ENCODE measurements at places on chromosomes 12 and 14.

DNA sequence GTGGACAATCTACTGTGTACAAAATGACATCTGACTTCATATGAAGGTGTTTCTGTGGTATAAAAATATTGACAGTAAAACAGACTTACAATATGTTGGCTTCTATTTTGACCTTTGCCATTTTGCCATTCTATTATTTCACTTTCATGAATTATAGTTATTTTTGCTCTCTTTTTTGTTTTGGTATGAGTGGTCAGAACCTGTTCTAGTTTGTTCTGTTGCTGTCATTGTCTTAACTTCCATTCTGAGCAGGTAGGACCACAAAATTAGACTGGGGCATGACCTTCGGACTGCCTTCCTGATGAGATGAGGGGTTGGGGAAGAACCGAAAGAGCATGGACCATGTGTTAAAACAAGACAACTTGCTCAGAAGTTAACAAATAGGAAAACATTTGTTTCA lies 36.5 kb upstream of the IFNG-AS1 start:
- no peaks in the 10 kb centered on the region for H3K36me3 ChIP-seq
- H3K4me1 ChIP-seq, result no peaks in the 10 kb centered on the region
- H3K27me3 ChIP-seq, result no peaks in the 10 kb centered on the region
- H3K4me3 ChIP-seq, result no peak overlapping the region

GRCh38 chr14:96038920-96039632 lies at the start of gene C14orf132:
C14orf132 (plus strand) TSS chr14:96039362; CDS start chr14:96039501, 139 bp downstream.
- DNase-seq, result peak; percentile 88
- no peaks in the 10 kb centered on the region for H3K4me1 ChIP-seq
- H3K4me3 ChIP-seq, result peak within 1 kb of the TSS; percentile 78
- H3K36me3 ChIP-seq, result no peaks in the 10 kb centered on the region
- peaks cover 34% of the 10 kb centered on the region for H3K27me3 ChIP-seq
- H3K27ac ChIP-seq, result peak within 1 kb of the TSS; percentile 81

- no peak for DNase-seq
- H3K27me3 ChIP-seq, result no peaks in the 10 kb centered on the region
- H3K27ac ChIP-seq, result no peak overlapping the region
Observed at GRCh38 chr14:100500128-100500527, 87.1 kb downstream of the BEGAIN start.

DNA sequence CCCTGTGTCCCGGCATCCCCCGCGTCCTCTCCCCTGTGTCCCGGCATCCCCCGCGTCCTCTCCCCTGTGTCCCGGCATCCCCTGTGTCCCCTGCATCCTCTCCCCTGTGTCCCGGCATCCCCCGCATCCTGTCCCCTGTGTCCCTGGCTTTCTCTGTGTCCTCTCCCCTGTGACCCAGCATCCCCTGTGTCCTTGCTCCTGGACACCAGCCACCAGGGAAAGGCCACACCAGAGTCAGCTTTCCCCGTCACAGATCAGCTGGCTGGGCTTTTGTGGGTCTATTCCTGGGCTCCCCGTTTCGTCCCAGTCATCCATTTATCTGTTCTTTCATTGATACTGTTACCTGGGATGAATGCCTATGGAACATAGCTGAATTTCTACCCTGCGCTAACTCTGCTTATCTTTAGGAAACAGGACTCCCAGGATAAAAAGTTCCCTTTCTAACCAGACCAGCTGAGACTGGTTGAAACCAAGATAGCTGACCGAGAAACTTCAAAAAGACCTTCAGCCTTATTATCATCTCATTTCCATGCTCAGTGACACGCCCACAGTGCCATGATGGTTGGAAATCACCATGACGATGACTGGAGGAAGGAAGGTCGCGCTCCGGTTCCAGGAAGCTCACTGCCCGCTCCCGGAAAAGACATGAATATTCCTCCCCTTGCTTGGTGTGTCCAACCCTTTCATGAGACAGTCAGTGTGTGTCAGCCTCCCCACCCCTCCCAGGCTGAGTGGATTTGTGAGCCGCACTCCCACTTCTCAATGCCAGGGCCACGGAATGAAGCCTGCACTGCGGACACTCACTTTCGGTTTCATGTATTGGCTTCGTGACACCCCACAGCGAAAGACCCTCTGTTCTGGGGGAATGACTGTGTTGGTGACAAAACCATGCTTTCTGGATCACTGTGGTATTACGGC lies 276.4 kb upstream of the SFSWAP start:
- DNase-seq, result peak; percentile 30
- no peak overlapping the region for H3K4me3 ChIP-seq
- no peak overlapping the region for H3K27ac ChIP-seq
- no peaks in the 10 kb centered on the region for H3K36me3 ChIP-seq

DNA sequence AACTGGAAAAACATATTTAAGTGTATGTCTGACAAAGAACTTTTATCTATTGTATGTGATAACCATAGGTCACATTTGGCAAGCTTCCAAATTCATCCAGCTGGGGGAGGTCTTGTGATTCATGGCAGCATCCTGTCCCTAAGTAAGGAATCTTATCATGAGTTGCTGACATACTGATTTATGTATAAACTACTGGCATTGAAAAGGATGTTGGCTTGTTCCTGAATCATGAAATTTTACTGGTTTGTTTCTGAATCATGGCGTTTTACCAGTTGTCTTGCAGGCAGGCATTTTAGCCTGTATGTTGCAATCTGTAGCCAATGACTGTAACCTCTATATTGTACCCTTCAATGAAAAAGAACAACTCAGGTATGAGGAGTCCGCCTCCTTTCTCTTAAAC lies 244.8 kb downstream of the IPO8 start:
- H3K36me3 ChIP-seq, result no peaks in the 10 kb centered on the region
- no peak for DNase-seq
- H3K4me1 ChIP-seq, result no peaks in the 10 kb centered on the region
- H3K4me3 ChIP-seq, result no peak overlapping the region
- no peaks in the 10 kb centered on the region for H3K27me3 ChIP-seq

GRCh38 chr12:30822385-30823155 lies 67.8 kb upstream of the CAPRIN2 start:
- H3K36me3 ChIP-seq, result no peaks in the 10 kb centered on the region
- peak overlapping the region; percentile 67 for H3K4me3 ChIP-seq
- H3K27ac ChIP-seq, result no peak overlapping the region
- peaks cover 33% of the 10 kb centered on the region for H3K27me3 ChIP-seq

- peaks cover 87% of the 10 kb centered on the region for H3K27me3 ChIP-seq
- no peak overlapping the region for H3K4me3 ChIP-seq
- H3K4me1 ChIP-seq, result no peaks in the 10 kb centered on the region
- no peak overlapping the region for H3K27ac ChIP-seq
- no peaks in the 10 kb centered on the region for H3K36me3 ChIP-seq
- DNase-seq, result no peak
Observed at GRCh38 chr12:52228931-52229330, 4.1 kb upstream of the KRT7 start.

- no peak overlapping the region for H3K4me3 ChIP-seq
Observed at GRCh38 chr14:74562515-74563232, 49.4 kb downstream of the LTBP2 start.

GRCh38 chr14:64671591-64671990 lies 32.6 kb upstream of the PLEKHG3 start:
- DNase-seq, result no peak
- peaks cover 4% of the 10 kb centered on the region for H3K27me3 ChIP-seq
- H3K27ac ChIP-seq, result no peak overlapping the region
- H3K4me1 ChIP-seq, result no peaks in the 10 kb centered on the region
- H3K36me3 ChIP-seq, result no peaks in the 10 kb centered on the region

DNA sequence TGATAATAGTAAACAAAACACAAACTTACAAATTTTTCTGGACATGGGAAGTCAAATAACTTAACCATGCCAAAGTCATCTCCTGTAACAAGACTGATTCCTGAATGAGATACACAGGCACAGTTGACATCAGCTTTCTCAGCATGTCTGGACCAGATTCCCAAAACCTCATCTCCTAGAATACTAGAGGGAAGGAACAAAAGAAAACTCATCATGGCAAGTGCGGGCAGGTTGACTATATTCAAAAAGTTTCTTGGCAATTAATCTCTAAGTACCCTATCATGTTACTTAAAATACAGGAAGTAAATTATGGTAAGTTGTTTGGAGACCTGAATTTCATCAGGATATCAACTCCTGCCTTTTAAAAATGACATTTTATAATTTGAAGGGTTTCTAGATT lies 53.9 kb downstream of the ZC3H14 start:
- no peak overlapping the region for H3K4me3 ChIP-seq
- H3K27ac ChIP-seq, result no peak overlapping the region
- H3K36me3 ChIP-seq, result peaks cover 56% of the 10 kb centered on the region
- no peak for DNase-seq
- H3K4me1 ChIP-seq, result peaks cover 9% of the 10 kb centered on the region

DNA sequence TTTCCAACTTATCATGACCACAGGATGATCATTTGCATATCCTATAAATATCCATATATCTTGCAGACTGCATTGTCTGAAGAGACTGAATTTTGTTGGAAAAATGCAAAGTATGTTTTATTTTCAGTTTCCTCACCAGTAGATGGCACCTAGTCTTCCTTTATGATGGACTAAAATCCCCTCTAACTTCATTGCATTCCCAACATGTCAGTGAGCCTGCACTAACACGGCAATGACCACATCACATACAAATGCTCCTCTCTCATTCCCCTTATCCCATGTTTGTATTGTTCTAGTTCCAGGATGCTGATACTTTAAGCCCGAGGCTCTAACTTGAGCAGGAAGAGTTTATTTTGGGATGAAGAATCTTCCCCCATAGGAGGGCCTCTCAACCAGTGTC lies 24.7 kb upstream of the MYBPC1 start:
- no peak overlapping the region for H3K4me3 ChIP-seq
- no peaks in the 10 kb centered on the region for H3K36me3 ChIP-seq
- no peaks in the 10 kb centered on the region for H3K27me3 ChIP-seq
- no peak for DNase-seq

- peak; percentile 50 for DNase-seq
- no peak overlapping the region for H3K4me3 ChIP-seq
- H3K27me3 ChIP-seq, result no peaks in the 10 kb centered on the region
- peaks cover 14% of the 10 kb centered on the region for H3K4me1 ChIP-seq
- H3K27ac ChIP-seq, result no peak overlapping the region
- H3K36me3 ChIP-seq, result no peaks in the 10 kb centered on the region
Observed at GRCh38 chr12:84974155-84974815, 61.7 kb upstream of the SLC6A15 start.

DNA sequence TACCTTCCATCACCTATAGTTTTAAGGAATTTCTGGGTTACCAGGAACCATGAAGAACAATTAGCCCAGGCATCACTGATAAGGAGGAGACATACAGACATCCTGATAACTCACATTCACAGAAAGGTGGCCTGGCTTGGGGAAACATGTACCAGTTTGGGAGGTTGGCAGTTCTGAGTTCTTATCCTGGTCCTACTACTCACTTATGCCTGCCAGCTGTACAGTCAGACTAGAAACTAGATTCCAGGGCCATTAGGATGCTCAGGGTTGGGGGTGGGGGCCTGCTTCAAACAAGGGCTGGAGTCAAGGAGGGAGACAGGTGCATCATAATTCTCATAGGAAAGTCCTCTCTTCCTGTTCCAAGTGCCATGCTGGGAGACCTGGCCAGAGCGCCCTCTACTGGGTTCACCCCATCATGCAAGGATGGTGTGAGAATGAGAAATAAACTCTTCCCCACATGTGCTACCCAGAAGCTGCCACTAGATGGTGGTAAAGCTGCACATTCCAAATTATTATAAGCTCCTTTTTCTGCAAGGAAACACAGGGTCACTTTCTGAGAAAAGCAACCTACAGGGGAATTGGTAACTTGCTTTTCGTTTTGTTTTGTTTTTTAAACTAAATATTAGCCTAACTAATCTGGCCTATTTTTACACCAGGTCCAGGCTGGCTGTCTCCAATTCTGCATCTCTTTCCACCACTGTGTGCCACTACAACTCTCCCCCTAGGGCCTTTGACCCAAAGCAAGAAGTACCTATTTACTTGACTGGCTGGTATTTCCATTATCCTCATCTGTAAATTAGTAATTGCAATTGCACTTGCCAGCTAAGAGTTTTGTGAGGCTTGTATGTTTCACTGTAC lies 14.5 kb downstream of the OAS2 start:
- H3K4me3 ChIP-seq, result peak overlapping the region; percentile 5
- DNase-seq, result peak; percentile 94
- H3K36me3 ChIP-seq, result no peaks in the 10 kb centered on the region
- H3K27me3 ChIP-seq, result peaks cover 8% of the 10 kb centered on the region

DNA sequence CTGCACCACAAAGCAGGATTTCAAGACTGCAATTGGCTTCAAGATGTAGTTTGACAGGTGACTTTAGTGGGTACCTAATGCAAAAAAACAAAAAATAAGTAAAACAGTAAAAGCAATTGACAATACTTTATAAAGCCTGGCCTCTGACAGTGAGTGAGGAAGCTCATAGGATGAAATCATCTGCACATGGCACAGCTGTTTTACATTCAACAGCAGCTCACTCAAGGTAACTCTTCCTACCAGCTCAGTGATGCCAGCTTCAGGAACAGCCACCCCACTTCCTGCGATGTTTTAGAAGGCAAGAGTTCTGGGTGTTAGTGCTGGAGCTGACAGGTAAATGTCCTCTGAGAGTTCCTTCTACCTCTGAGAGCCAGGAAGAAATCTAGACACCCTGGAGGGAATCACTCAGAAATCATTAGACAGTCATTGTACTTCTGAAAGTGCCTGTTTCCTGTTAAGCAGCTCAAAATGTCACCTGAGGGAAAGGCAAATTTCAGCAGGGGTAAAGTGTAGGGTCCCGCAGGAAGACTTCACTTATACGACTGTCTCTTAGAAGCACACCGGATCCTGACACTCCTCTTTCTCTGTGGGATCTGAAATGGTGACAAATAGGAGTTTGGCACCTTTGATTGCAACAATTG lies 99.9 kb downstream of the FOXN3 start:
- H3K27me3 ChIP-seq, result no peaks in the 10 kb centered on the region
- DNase-seq, result no peak
- no peak overlapping the region for H3K4me3 ChIP-seq
- peaks cover 10% of the 10 kb centered on the region for H3K36me3 ChIP-seq
- no peak overlapping the region for H3K27ac ChIP-seq

- DNase-seq, result no peak
- H3K36me3 ChIP-seq, result peaks cover 19% of the 10 kb centered on the region
- H3K27me3 ChIP-seq, result no peaks in the 10 kb centered on the region
- no peaks in the 10 kb centered on the region for H3K4me1 ChIP-seq
- peak overlapping the region; percentile 38 for H3K27ac ChIP-seq
Observed at GRCh38 chr12:57096748-57097553, 8.0 kb downstream of the NAB2 start.

DNA sequence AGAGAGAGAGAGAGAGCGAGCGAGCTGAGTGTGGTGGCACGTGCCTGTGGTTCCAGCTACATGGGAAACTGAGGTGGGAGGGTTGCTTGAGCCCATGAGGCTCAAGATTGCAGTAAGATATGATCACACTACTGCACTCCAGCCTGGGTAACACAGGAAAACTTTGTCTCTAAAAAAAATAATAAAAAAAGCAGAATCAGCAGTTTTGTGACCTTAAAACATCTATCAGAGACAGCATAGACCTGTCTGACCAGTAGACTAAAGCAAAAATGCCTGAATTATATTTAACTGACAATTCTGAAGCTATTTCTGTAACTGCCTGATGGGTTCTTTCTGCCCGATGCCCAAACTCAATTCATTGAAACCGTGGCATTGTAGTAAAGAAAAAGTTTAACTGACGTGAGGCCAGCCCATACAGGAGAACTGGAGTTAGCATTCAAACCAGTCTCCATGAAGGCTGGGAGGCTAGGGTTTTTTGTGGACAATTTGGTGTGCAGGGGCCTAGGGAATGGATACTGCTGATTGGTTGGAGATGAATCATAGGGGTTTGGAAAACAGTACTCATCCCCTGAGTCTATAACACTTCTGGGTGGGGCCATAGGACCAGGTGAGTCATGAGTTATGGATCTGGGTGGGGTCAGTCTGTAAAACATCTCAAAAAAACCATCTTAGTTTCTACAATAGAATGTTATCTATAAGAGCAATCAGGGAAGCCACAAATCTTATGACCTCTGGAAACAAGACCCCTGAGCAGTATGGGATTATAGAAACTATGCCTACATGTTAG lies 8.0 kb upstream of the RASSF8 start:
- H3K27ac ChIP-seq, result no peak overlapping the region
- peaks cover 8% of the 10 kb centered on the region for H3K36me3 ChIP-seq
- H3K27me3 ChIP-seq, result no peaks in the 10 kb centered on the region
- no peak overlapping the region for H3K4me3 ChIP-seq
- no peak for DNase-seq

All from endodermal cell (in vitro differentiated cells).